Stimulated activated CD4-positive, alpha-beta T cell treated with anti-CD3 and anti-CD28 coated beads, Interleukin-4, amount 100 ng/mL, for 1 hour (primary cell): ENCODE measurements at places on chromosomes 11 and 22.
A peak's percentile ranks its signal among the peaks of the same experiment; 100 is the strongest.

GRCh38 chr11:12241401-12241800 is 131.0 kb downstream of the MICAL2 start:
- DNase-seq: no peak

DNA sequence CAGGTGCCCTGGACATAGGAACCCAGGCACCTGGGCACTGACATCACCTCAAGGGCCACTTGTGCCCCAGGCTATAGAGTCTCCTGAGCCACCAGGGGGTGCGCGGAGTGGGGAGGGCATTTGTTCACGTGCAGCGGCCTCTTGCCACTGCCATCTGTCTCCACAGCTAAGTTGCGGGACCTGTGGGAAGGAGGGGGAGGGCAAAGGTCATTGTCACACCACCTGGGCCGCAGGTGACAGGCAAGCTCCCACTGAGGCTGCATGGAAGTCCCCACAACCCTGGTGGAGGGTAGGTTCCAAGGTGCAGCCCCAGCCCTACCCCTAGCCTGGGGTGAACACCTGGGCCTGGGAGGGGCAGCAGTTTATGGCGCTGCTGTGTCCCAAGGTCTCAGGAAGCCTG is 79.5 kb downstream of the PIWIL3 start:
- no peak for DNase-seq

DNA sequence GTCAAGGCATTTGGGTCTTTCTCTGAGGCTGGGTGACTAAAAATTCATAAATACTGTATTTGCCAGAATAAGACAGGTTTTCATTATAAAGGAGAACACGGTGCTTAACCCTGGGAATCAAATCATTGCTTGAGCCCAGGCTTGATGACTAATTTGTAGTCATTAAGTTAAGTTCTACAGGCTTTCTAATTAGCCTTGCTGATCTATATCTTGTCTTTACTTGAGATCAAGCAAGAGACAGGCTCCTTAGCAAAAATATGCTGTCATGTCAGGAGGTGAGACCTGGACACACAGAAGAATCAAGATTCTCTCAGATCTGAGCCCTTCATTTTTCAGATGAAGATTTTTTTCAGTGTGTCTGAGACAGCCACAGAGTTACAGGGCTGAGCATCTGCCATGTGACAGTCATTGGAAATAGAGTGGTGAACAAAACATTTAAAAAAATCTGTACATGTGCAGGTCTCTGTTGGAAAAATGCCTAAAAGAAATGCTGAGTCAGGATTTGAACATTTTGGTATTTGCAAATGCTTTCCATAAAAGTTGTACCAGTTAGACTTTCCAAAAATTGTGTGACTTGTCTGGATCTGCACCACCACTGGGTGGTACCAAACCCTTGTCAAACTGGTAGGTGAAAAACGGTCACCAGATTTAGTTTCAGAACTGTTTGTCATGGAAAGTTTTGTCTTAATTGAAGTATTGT is 14.6 kb downstream of the ACAT1 start:
- DNase-seq: peak; percentile 22

- no peak for DNase-seq
Measured at GRCh38 chr22:42271191-42271813, 849 bp upstream of the TCF20 start.

DNA sequence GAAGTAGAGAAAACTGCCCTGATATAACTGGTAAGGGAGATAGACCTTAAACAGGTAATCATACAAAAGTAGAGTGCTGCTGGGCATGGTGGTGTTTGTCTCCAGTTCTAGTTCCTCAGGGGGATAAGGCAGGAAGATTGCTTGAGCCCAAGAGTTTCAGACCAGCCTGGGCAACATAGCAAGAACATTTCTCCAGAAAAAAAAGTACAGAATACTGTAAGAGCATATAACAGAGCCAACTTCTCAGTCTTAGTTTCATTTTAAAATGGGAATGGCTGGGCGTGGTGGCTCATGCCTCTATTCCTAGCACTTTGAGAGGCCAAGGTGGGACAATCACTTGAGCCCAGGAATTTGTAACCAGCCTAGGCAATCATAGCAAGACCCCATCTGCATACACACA is 4.5 kb upstream of the RHOG start:
- no peak for DNase-seq

- DNase-seq: no peak
Measured at GRCh38 chr11:126331286-126331685, 24.2 kb upstream of the ST3GAL4 start.

DNA sequence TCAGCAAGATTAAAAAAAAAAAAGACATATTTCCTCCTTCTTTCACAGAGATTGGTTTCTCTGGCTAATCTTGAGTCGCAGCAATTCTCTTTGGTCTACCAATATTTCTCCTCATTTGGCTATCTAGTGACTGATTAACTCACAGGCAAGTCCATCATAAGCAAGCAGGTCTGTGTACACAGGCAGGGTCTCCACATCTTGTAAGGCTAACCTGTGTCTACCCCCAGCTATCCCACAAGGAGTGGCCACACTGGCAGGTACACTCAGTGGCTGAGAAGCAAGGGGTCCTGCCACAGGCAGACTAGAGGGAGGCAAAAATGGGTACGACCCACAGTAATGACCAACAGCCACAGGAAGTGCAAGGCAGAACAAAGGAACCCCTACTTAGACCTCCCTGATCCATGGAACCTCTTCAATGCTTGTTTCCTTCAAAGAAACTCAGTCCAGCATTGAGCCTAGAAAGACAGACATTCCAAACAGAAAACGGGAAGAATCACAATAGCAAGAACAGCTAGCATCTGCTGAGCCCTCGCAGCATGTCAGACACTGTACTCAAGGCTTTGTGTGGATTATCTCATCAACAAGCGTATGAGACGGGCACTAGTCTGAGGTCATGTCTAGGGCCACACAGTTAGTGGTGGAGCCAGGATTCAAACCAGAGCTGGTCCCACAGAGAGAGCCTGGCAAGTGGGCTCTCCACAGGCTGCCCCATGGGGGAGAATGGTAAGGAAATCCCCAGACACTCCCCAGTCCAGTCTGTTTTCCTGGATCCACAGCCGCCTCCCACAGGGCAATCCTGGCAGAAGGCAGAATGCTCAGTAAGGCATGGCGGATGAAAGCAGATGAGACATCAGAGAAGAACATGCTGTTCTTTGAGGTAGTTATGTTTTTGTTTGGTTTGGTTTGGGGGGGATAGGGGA is 34.3 kb downstream of the PLEKHA7 start:
- DNase-seq: no peak

DNA sequence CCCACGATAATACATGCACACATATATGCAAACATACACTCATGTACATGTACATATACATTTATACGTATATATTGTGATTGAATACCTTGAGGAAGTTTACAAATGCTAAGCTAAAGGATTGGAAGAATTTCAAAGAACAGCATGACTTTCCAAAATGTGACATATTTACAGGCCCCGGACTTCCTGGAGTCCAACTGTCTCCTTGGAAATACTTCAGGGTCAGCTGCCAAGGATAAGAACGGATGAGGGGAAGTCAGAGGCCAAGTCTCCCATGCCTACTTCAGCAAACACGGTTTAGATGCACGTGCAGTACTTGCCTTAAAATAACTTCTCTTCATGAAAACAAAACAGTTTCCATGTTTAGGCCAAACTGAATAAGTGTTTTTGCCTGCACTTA is 213.6 kb downstream of the DYNC2H1 start:
- DNase-seq: no peak

GRCh38 chr11:8871171-8871775 is 39.7 kb upstream of the AKIP1 start:
- DNase-seq: no peak

- no peak for DNase-seq
Measured at GRCh38 chr11:40797981-40798380, 661.5 kb downstream of the LRRC4C start.

- no peak for DNase-seq
Measured at GRCh38 chr11:2742201-2742600, 42.4 kb upstream of the KCNQ1OT1 start.

GRCh38 chr11:31973172-31973571 is 117.7 kb upstream of the RCN1 start:
- no peak for DNase-seq
